ENCODE measurements at places on chromosomes 3 and 15. TPM values are rescaled to one million over a fixed set of nuclear protein-coding genes. Genes with fewer than 3 reads are reported as not detected.

SERP1 gene
- 114 TPM for polyA plus RNA-seq

MUC13 gene
- polyA plus RNA-seq: not detected

ERC2 gene
- 0.06 TPM for polyA plus RNA-seq

ACTC1 gene
- 0.46 TPM for polyA plus RNA-seq

FRG2C gene
- not detected for polyA plus RNA-seq

MNS1 gene
- 1.3 TPM for polyA plus RNA-seq

SUMF1 gene
- 46.5 TPM for polyA plus RNA-seq

SENP8 gene
- polyA plus RNA-seq: 5.3 TPM

GOLGA6B gene
- not detected for polyA plus RNA-seq

TMEM212 gene
- not detected for polyA plus RNA-seq

TMEM158 gene
- 24.7 TPM for polyA plus RNA-seq

RPL39L gene
- 14.4 TPM for polyA plus RNA-seq

Measured in AG04450 (cell line).